Stimulated activated CD8-positive, alpha-beta memory T cell treated with anti-CD3 and anti-CD28 coated beads, Interleukin-7, amount 100 ng/mL, for 1 hour (primary cell): ENCODE measurements at places on chromosomes 5 and 9.

GRCh38 chr5:61318376-61318775, 13.7 kb upstream of the ZSWIM6 start:
- no peak for DNase-seq

GRCh38 chr5:168365581-168366081, 74.2 kb downstream of the WWC1 start:
- no peak for DNase-seq

GRCh38 chr9:72985746-72986145, 32.9 kb upstream of the ALDH1A1 start:
- DNase-seq: no peak

DNA sequence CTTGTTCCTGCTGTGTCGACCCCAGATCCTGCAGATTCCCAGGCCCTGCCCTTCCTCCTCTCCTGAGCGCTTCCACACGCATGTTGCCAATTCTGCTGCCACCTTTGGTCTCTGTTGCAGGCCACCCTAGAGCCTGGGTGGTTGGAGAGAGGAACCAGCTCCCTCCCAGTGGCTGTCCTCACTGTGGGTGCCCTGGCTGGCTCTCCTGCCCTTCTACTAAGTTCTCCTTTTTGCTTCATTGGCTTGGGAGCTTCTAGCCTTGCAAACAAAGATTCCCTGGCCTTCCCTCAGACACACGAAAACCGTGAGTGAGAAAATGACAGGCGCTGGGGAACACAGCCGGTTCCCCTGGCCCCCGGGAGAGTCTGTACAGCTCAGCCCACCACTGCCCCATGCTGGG, 14.2 kb upstream of the NCS1 start:
- no peak for DNase-seq

DNA sequence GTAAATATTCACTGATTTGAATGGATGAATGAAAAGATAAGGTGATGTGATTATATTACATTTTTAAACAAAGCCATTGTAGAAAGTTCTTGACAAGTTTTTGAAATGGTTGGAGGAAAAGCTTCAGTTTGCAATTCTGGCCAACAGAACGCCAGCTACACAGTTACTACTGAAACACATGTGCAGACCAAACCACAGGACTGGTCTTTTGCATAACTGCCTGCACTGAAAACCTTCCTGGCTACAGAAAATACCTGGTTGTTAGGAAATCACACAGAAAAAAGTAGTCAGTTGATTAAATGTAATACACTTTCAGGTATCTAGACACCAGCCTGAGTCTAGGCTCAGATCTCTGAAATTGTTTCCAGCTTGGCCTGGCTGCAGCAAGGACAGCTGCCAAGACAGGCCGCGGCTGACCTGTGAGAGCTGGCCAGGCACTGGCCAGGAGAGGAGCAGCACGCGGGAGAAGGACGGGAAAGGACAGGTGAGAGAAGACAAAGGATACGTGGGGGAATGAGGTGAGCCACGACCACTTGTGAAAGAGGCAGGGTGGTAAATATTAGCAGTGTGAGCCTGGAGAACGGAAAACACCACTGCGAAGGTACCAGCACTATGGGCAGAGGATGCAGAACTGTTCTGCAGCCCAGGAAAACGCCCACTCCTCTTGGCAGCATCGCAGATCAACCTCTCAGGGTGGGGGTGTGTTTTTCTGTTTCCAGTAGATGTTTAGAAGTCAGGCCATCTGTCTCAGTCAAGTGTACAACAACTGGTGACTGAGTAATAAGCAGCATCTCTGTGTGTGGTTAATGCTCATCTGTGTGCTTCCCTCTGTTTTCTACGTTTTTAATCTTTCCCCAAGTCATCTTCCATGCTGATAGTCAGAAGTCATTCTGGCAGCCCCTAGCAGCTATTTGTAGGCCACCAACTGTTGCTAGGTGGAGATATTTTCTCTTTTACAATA, 137.4 kb downstream of the SCAMP1 start:
- DNase-seq: no peak

DNA sequence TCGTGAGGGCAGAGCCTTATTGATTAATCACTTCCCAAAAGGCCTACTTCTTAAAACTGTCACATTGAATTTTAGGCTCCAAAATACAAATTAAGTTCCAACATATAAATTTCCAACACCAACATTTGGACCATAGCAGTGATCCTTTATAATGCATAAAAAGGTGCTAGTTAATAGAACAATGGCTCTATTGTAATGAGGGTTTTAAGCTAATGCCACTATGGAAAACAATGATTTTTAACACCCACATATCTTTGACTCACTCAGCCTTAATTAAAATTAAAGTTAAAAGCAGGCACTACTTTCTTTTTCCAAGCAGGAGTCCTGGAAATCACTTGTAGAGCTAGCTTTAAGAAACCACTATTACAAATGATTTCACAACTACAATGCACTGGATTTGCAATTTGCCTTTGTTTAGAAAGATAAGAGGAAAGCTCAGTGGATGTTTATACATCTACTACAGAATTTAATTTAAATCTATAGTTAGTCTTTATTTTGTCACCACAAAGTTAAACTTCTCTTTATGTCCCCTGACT, 41.8 kb downstream of the DPYSL3 start:
- DNase-seq: no peak

DNA sequence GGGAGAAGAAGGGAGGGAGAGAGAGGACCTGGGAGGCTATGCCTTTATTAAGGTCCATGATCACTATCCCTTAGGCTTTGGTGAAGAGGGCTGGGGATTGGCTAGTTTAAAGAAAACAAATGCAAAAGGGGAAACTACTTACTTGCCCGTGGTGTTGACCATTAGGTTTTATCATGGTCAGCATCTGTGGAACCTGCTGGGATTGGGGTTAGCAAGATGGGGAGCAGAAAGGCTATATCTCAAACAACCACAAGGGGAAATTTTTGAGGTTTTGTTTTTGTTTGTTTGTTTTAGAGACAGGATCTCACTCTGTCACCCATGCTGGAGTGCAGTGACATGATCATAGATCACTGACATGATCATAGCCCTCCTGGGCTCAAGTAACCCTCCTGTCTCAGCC, 9.0 kb upstream of the RAD23B start:
- no peak for DNase-seq

GRCh38 chr5:65100911-65101631, 332.3 kb downstream of the CWC27 start:
- DNase-seq: no peak

GRCh38 chr9:6645355-6646292, at the start of gene GLDC:
TSS of gene GLDC (minus strand) at chr9:6645729. CDS start at chr9:6645499, 230 bp downstream.
- no peak for DNase-seq

- DNase-seq: no peak
Measured at GRCh38 chr5:110973510-110973909, 98.0 kb upstream of the TSLP start.

DNA sequence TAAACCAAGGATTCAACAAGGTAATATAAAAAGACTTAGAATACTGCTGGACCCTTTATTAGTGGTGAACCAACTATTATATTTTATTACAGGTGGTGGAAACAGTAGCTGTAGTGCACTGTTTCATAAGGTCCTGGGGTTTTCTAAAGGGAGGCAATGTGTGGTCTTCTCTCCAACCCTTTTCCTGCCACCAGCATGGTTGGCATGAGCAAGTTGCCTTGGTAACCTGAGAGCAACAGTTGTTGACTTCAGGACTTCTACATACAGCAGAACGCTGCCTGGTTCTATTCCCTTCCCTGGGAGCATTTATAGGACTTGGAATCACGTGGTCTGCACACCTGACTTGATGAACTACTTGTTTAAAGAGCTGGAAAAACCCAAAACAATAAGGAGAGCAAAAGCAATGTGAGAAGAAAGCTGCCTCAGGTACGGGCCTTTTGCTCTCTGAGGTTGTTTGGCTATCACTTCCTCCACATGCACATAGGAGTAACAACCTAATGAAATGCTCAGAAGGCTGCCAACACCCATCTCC, 81.1 kb upstream of the RAI14 start:
- no peak for DNase-seq

DNA sequence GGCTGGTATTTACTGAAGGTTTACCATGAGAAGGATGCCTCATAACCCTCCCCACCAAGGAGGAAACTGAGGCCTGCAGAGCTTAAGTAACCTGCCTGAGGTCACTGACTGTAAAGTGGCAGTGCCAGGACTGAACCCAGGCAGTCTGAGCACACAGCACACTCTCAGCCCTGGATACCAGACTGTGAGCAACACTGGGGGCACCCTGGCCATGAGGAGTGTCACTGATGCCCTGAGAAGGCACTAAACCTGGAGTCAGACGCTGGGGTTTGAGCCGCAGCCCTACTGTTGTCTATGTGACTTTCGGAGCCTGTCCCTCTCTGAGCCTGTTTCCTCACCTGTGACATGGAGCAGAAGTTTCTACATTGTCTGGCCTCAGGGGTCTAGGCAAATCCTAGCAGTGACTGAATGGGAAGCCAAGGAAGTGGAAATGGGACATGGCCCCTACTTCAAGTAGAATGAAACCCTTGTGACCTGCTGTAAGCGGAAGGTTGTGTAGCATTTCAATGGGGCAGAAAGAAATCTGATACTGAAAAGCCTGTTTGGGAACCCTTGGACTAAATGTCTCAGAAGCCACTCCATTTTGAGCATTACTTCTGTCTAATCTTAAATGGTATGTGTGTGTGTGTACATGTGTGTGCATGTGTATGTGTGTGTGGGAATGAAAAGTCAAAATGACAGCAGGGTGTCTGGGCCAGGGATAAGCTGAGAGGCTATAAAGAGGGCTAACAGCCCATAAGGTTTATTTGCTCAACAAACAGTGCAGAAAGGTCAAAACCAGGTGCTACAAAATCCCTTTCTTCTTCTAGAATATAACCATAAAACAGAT, 36.0 kb downstream of the B4GALT1 start:
- no peak for DNase-seq

- DNase-seq: no peak
Measured at GRCh38 chr9:79757881-79758669, 186.3 kb downstream of the TLE4 start.

DNA sequence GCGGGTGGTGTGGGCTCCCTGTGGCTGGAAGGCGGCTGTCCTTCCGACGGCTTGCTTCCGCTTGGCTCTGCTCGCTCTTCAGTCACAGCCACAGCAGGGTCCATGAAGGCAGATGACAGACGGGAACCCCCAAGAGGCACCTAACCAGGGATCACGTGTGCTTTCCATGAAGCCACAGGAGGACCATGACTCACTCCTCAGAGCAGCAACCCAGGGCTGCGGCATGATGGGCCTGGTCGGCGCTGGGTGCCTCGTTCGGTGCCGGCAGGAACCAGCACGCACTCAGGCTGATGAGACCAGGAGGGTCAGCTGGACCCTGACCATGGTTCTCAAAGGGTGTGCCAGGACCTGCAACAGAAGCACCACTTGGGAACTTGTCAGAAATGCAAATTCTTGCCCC, 32.8 kb upstream of the MED10 start:
- no peak for DNase-seq

- no peak for DNase-seq
Measured at GRCh38 chr9:16986556-16986955, 116.1 kb upstream of the BNC2 start.

DNA sequence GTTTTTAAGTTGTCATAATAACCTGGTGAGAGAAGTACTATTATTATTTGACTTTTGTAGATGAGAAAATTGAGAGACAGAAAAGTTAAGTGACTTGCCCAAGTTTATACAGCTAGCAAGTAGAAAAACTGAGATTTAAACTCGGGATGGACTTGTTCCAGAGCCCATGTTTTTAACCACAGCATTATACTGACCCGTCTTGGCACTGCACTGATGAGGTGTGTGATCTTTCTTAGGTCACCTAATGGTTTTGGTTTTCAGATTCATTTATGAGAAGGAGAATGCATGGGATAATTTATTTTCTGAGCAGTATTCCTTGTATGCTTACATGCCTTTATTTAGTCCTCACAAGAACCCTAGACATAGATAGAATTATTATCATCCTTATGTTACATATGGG, 201.8 kb upstream of the CDKN2B start:
- DNase-seq: no peak

- no peak for DNase-seq
Measured at GRCh38 chr9:37248651-37249163, 128.3 kb downstream of the ZCCHC7 start.
